ENCODE measurements at places on chromosomes 4 and X.

GRCh38 chrX:110733166-110733565 lies 62.5 kb downstream of the CHRDL1 start:
- no peak for DNase-seq

GRCh38 chr4:42596918-42597317 lies 60.0 kb downstream of the ATP8A1 start:
- no peak for DNase-seq

GRCh38 chr4:186861317-186861716 lies 137.7 kb upstream of the FAT1 start:
- no peak for DNase-seq

DNA sequence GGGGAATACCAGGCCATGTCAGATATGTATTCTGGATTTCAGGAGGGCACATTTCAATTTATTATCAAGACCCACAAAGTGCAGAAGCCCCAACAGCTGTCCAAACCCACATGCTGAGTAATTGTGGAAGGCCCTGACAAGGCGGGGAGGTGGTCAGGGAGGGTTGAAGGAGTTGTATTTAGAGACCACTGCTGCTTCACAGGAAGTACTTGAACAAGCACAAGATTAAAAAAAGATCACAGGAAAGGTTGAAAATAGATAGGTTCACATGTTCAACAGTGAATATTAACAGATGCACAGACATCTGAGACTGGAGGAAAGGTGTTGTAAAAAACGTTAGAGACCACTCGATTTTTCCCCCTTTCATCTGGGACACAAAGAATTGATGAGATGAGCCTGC lies 17.9 kb downstream of the ATP8A1 start:
- DNase-seq = no peak

DNA sequence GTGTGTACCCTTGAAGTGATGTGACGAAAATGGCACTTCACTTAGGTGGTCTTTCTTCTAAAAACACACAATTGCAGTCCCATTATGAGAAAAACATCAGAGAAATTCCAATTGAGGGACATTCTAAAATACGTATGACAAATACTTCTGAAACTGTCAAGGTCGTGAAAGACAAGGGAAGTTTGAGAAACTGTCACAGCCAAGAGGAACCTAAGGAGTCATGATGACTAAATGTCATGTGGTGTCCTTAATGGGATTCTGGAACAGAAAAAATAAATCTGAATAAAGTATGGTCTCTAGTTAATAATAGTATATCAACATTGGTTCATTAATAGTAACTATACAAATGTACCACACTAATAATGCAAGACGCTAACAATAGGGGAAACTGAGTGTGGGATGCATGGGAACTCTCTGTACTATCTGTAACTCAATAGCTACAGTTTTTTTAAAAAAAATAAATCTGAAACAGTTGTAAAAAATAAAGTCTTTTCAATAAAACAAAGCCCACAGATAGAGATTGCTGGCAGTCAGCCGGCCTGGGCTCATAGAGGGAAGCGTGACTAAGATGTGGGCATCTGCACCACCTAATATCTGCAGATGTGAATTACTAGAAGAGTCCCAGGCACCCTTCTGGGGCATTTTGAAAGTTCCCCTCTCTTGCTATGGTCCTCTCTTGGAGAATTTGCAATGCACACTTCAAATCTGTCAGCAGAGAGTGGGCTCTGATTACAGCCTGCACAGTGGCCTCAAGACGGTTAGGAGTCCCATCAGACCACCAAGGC lies 47.6 kb downstream of the MID1IP1 start:
- no peak for DNase-seq

DNA sequence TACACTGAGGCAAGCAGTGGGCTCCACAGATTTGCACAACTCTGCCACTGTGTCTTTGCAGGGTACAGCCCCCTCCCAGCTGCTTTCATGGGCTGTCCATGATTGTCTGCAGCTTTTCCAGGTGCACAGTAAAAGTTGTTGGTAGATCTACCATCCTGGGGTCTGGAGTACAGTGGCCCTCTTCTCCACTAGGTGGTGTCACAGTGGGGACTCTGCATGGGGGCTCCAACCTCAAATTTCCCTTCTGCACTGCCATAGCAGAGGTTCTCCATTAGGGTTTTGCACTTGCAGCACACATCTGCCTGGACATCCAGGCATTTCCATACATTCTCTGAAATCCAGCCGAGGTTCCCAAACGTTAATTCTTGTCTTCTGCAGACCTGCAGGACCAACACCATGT lies 1002.3 kb downstream of the FAM133A start:
- no peak for DNase-seq

- no peak for DNase-seq
Measured at GRCh38 chr4:10334506-10335028, 122.7 kb downstream of the ZNF518B start.

- DNase-seq = no peak
Measured at GRCh38 chr4:78396613-78397291, 154.8 kb upstream of the ANXA3 start.

Measured in substantia nigra (tissue), 51 donors.